Naive thymus-derived CD4-positive, alpha-beta T cell (primary cell): ENCODE measurements at places on chromosomes 3 and 15. TPM values are rescaled to one million over a fixed set of nuclear protein-coding genes. Genes with fewer than 3 reads are reported as not detected.

Gene BOC
- not detected for polyA plus RNA-seq

Gene SNX4
- 25.7 TPM for polyA plus RNA-seq

Gene CLSTN2
- not detected for polyA plus RNA-seq

Gene CPN2
- polyA plus RNA-seq: not detected

Gene CPNE4
- polyA plus RNA-seq: not detected

Gene GABRG3
- not detected for polyA plus RNA-seq

Gene TM2D3
- 42.8 TPM for polyA plus RNA-seq

Gene TRNT1
- 26.9 TPM for polyA plus RNA-seq

DNA sequence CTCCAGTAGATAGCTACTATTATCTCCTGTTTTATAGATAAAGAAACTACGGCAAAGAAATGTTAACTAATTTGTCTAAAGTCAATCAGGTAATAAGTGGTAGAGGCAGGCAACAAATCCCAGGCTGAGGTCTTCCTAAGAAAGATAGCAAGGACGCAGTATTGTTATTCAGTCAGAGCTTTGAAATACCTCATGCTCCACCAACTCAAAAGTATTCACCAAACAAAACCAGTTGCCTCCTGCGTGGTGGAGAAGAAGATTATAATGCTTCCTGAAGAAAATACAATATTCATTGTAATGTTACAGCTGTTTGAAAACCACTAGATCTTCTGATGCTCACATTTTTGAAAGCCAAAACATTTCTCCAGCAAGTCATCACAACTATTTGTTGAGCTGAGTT lies 138.2 kb upstream of the CNTN4 start:
- no peak overlapping the region for H3K4me3 ChIP-seq
- no peaks in the 10 kb centered on the region for H3K27me3 ChIP-seq
- no peaks in the 10 kb centered on the region for H3K4me1 ChIP-seq
- H3K36me3 ChIP-seq: no peaks in the 10 kb centered on the region
- DNase-seq: no peak
- H3K27ac ChIP-seq: no peak overlapping the region

- no peaks in the 10 kb centered on the region for H3K4me1 ChIP-seq
- H3K4me3 ChIP-seq: no peak overlapping the region
- no peak overlapping the region for H3K27ac ChIP-seq
- H3K36me3 ChIP-seq: no peaks in the 10 kb centered on the region
- no peaks in the 10 kb centered on the region for H3K27me3 ChIP-seq
- DNase-seq: no peak
These were observed 778.5 kb downstream of the MECOM start for GRCh38 chr3:168885028-168885427.

- H3K27me3 ChIP-seq: no peaks in the 10 kb centered on the region
- H3K27ac ChIP-seq: no peak overlapping the region
- H3K4me1 ChIP-seq: no peaks in the 10 kb centered on the region
These were observed 176.0 kb downstream of the SATB1 start for GRCh38 chr3:18249126-18249525.

DNA sequence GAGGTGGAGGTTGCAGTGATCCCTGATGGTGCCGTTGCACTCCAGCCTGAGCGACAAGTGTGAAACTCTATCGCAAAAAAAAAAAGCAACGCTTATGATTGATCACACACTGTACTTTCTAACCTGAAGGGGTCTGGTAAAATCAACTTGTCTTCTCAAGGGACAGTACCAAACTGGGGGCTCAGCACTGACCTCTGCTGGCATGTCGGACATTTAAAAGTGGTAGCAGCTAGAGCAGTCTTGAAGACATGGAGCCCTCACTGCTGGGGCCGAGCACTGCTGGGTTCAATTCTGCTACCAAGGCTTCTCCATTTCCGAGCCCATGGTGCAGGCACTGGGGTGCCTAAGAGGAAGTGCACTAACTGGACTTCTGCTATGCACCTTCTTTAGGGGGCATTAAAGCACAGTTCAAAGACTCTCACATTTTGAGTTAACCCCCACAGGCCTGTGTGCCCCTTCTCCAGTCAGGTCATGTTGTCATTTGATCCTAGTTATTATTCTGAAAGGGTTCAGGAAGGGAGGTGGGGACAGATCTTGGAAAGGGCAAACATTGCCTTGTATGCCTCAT lies 26.4 kb upstream of the LAMP3 start:
- no peaks in the 10 kb centered on the region for H3K4me1 ChIP-seq
- DNase-seq: no peak
- H3K36me3 ChIP-seq: no peaks in the 10 kb centered on the region
- H3K27me3 ChIP-seq: no peaks in the 10 kb centered on the region
- H3K27ac ChIP-seq: no peak overlapping the region

- no peak overlapping the region for H3K27ac ChIP-seq
- H3K4me1 ChIP-seq: no peaks in the 10 kb centered on the region
- DNase-seq: no peak
- H3K4me3 ChIP-seq: no peak overlapping the region
These were observed 457.4 kb downstream of the ZIC1 start for GRCh38 chr3:147866561-147866960.

- no peaks in the 10 kb centered on the region for H3K36me3 ChIP-seq
- DNase-seq: peak; percentile 39
- H3K27ac ChIP-seq: no peak overlapping the region
- no peak overlapping the region for H3K4me3 ChIP-seq
- H3K4me1 ChIP-seq: peaks cover 4% of the 10 kb centered on the region
These were observed 46.2 kb downstream of the TPRA1 start for GRCh38 chr3:127544192-127544802.

- H3K4me3 ChIP-seq: no peak overlapping the region
- peaks cover 6% of the 10 kb centered on the region for H3K36me3 ChIP-seq
- no peaks in the 10 kb centered on the region for H3K27me3 ChIP-seq
- no peak for DNase-seq
- H3K4me1 ChIP-seq: no peaks in the 10 kb centered on the region
These were observed 65.6 kb downstream of the GRIP2 start for GRCh38 chr3:14474363-14475081.

DNA sequence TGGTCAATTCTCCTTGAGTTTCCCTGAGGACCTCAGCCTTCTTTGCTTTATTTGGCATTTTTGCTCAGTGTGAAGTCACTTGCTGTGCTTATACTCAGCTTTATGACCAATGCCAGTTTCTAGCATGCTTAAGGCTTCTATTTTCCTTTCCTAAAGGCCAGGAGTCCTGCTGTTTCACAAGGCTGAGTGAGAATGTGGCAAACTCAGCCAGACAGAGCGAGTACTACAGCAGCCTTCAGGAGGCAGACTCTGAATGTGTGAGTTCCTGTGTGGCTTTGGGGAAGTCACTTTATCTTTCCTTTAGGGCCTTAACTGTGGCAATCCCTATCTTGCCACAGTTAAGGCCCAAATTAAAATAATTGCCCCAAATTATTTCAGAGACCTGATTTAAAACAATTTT lies 213.2 kb upstream of the MRPL3 start:
- no peak for DNase-seq
- no peak overlapping the region for H3K4me3 ChIP-seq
- H3K4me1 ChIP-seq: no peaks in the 10 kb centered on the region
- no peaks in the 10 kb centered on the region for H3K36me3 ChIP-seq
- no peaks in the 10 kb centered on the region for H3K27me3 ChIP-seq
- no peak overlapping the region for H3K27ac ChIP-seq

GRCh38 chr3:71989165-71989564 lies 204.2 kb upstream of the PROK2 start:
- no peaks in the 10 kb centered on the region for H3K27me3 ChIP-seq
- DNase-seq: no peak
- no peaks in the 10 kb centered on the region for H3K36me3 ChIP-seq
- no peaks in the 10 kb centered on the region for H3K4me1 ChIP-seq
- no peak overlapping the region for H3K27ac ChIP-seq

- no peaks in the 10 kb centered on the region for H3K27me3 ChIP-seq
- H3K4me1 ChIP-seq: peaks cover 24% of the 10 kb centered on the region
- H3K27ac ChIP-seq: peak overlapping the region; percentile 96
- no peaks in the 10 kb centered on the region for H3K36me3 ChIP-seq
- H3K4me3 ChIP-seq: peak overlapping the region; percentile 68
- DNase-seq: no peak
These were observed 1.6 kb downstream of the SERP1 start for GRCh38 chr3:150544726-150545125.

DNA sequence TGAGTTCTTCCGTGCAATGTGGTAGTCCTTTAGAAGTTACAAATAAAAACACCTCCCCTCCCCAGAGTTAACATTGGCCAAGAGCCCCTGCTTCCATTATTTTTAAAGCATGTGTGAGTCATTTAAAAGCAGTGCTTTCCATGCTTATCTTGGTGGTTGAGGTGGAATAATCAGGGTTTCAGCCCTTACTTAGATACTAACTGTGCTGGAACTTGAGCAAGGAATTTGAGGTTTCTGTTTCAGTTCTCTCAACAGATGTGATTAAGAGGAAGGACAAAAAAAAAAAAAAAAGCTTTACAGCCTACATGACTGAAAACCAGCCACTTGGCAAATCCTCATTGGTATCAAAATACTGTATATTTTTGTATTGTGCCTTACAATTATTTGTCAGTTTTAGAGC lies 64.5 kb downstream of the CGNL1 start:
- H3K4me3 ChIP-seq: no peak overlapping the region
- H3K27ac ChIP-seq: no peak overlapping the region
- no peak for DNase-seq
- H3K4me1 ChIP-seq: no peaks in the 10 kb centered on the region
- no peaks in the 10 kb centered on the region for H3K27me3 ChIP-seq
- no peaks in the 10 kb centered on the region for H3K36me3 ChIP-seq

DNA sequence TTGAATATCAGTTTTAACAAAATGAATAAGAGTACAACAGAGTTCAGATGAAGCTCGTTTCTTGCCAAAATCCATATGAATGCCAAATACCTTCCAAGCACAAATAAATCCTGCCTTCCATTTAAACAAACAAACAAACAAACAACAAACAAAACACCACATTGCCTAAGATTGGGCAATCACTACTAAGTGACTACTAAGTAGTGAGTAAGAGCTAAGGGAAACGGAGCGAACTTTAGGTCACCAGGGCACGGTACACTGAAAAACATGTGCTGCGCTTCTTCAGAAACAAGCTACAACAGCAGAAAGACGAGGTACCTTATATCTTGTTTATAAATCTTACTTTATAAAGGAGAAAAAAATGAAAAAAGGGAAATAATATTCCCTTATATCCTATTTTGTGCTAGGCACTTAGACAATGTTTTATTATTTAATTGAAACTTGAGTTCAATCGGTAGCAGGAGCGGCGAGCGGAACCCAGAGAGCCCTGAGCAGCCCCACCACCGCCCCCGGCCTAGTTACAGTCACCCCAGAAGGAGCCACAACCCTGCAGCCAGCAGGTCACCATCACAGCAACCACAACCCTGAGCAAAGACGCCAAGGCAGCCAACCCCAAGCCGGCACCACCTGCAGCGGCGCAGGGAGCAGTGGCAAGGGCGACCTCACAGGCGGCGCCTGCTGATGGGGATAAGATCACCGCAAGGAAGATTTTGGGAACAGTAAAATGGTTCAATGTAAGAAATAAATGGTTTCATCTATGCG lies 216.9 kb downstream of the ZBTB20 start:
- no peak for DNase-seq
- no peak overlapping the region for H3K27ac ChIP-seq
- H3K4me1 ChIP-seq: no peaks in the 10 kb centered on the region
- no peaks in the 10 kb centered on the region for H3K36me3 ChIP-seq
- H3K27me3 ChIP-seq: no peaks in the 10 kb centered on the region
- H3K4me3 ChIP-seq: no peak overlapping the region

GRCh38 chr3:174863488-174863887 lies 4.4 kb downstream of the NAALADL2 start:
- DNase-seq: no peak
- no peaks in the 10 kb centered on the region for H3K27me3 ChIP-seq
- H3K4me1 ChIP-seq: no peaks in the 10 kb centered on the region
- H3K36me3 ChIP-seq: no peaks in the 10 kb centered on the region
- H3K4me3 ChIP-seq: no peak overlapping the region
- H3K27ac ChIP-seq: no peak overlapping the region

- H3K27me3 ChIP-seq: no peaks in the 10 kb centered on the region
- H3K27ac ChIP-seq: no peak overlapping the region
- no peaks in the 10 kb centered on the region for H3K36me3 ChIP-seq
- H3K4me1 ChIP-seq: no peaks in the 10 kb centered on the region
- DNase-seq: no peak
- no peak overlapping the region for H3K4me3 ChIP-seq
These were observed 74.9 kb downstream of the TIPARP start for GRCh38 chr3:156749244-156749643.

GRCh38 chr3:147702509-147702908 lies 293.3 kb downstream of the ZIC1 start:
- H3K4me1 ChIP-seq: no peaks in the 10 kb centered on the region
- DNase-seq: no peak
- no peaks in the 10 kb centered on the region for H3K27me3 ChIP-seq
- H3K36me3 ChIP-seq: no peaks in the 10 kb centered on the region

DNA sequence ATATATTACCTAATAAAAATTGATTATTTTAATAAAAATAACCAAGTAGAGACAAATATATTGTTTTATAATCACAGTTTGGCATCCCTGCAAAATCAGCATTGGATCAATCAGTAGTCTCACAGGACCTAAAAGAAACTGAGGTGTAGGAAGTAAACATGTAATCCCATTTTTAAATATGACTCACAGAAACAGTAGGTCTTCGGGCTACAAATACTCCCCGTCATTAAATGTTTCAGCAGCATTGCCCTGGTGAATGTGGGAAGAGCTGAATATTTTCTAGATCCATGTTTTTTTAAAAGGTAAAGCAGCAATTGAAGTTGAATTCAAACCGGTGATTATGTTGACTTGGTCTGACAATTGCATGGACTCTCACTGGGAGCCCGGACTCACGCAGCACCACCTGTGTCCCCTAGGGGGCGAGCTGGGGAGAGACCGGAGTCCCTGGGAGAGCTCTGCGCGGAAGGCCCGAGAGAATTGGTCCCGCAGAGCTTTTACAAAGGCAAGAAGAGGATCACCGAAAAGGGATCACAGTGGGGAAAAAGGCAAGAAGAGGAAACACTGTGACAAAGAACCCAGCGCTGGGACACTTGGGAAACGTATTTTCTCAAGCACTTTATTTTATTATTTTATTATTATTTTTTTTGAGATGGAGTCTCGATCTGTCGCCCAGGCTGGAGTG lies 17.2 kb upstream of the USP3 start:
- peaks cover 30% of the 10 kb centered on the region for H3K4me1 ChIP-seq
- H3K4me3 ChIP-seq: no peak overlapping the region
- peak; percentile 88 for DNase-seq
- no peaks in the 10 kb centered on the region for H3K27me3 ChIP-seq

DNA sequence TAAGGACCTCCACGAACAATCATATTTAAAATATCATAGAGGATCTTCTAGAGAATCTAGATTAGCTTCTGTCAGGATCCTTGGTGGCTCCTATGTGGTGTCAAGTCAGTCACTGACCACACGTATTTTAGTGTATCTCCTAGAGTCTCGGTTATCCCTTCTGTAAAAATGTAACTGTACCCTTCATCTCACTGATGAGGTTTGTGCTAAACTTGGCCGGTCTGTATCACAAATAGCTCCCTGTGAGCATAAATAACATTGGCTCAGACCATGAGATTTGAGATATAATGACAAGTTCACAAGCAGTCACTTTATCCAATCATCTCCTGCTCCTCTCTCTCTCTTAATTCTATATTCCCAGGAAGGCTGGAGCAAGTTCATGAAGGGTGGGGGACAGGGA lies 93.6 kb upstream of the ARL6 start:
- H3K27me3 ChIP-seq: peaks cover 3% of the 10 kb centered on the region
- no peak for DNase-seq
- H3K36me3 ChIP-seq: no peaks in the 10 kb centered on the region

GRCh38 chr15:33304924-33305323 lies 5.8 kb upstream of the RYR3 start:
- no peak for DNase-seq
- peaks cover 3% of the 10 kb centered on the region for H3K27me3 ChIP-seq
- H3K36me3 ChIP-seq: no peaks in the 10 kb centered on the region
- H3K4me3 ChIP-seq: no peak overlapping the region
- no peak overlapping the region for H3K27ac ChIP-seq
